Right renal cortex interstitium (tissue), 3 donors: ENCODE measurements at places on chromosomes 16 and 17.
A peak's percentile ranks its signal among the peaks of the same experiment; 100 is the strongest.

GRCh38 chr16:86142801-86143236 lies 243.9 kb downstream of the IRF8 start:
- DNase-seq, result no peak

- DNase-seq, result no peak
These were observed 457.4 kb downstream of the SLC39A11 start for GRCh38 chr17:72635034-72635635.

- no peak for DNase-seq
These were observed 300.6 kb downstream of the SEC14L1 start for GRCh38 chr17:77441130-77441920.

GRCh38 chr17:64091116-64091515 lies 38.8 kb downstream of the ERN1 start:
- no peak for DNase-seq

- no peak for DNase-seq
These were observed 127.9 kb upstream of the CPHXL start for GRCh38 chr16:75854152-75854551.

DNA sequence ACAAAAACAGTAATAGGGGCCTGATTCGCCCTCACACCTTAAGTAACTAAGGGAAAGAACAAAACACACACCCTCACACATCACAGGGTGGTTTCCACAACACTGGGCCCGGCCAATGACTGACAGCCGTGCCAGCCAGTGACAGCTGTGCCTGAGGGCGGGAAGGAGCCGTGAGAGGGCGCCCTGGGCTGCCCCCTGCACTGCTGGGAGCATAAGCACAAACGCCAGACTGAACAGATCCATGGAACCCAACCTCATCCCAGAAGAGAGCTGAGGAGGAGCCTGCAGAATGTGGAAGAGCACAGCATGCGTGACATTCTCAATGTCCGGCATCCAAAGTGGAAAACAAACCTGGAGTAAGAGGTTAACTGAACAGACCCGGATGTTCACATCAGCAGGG lies 16.0 kb downstream of the CSNK1D start:
- no peak for DNase-seq

- DNase-seq, result peak; percentile 15
These were observed 801 bp downstream of the VPS35 start for GRCh38 chr16:46688101-46688653.

GRCh38 chr16:53498984-53499383 lies 4.0 kb downstream of the AKTIP start:
- no peak for DNase-seq

DNA sequence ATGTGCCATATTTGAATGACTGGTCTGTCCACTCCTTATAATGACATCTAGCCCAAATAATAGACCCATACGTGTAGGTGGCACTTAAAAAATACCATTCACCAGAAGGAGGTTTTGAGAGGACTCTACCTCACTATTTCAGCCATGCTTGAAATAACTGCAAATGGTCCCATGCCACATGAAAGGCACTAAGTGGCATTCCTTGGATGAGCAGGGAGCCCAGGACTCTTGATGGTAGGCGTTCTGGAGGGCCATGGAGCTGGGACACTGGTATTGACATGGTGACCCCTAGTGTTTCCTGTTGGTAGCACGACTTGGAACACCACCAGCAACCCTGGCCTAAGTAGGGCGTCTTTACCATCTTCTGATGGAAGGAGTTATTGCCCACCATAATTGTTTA lies 148.7 kb upstream of the ZFHX3 start:
- DNase-seq, result no peak

GRCh38 chr16:90020838-90021382 lies 1.7 kb upstream of the DBNDD1 start:
- no peak for DNase-seq

DNA sequence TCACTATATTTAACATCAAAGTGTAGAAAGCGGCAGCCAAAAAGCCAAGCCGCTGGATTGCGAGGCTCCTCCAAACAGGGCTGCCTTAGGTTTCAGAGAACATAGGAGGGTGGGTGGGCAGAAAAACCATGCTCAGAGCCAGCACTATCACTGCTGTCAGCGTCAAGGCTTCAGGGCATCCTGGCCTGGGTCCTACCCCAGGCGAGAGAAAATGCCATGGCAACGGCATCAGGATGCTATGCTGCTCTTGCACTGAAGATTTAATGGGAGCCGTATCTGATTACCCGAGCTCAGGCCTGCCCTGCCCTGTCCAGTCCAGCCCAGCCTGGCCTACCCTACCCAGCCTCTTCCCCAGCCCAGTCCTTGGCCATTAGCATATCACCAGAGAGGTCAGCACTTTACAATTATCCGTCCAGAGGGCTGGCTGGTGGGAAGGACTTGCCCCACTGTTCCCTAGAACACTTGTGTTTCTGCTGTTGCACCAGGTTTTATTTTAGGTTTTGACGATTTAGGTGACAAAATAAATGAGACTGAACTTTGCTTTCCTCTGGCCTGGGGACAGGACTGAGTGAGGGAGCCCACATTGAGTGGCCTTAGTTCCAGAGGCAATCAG lies 61.1 kb downstream of the TOM1L2 start:
- no peak for DNase-seq

DNA sequence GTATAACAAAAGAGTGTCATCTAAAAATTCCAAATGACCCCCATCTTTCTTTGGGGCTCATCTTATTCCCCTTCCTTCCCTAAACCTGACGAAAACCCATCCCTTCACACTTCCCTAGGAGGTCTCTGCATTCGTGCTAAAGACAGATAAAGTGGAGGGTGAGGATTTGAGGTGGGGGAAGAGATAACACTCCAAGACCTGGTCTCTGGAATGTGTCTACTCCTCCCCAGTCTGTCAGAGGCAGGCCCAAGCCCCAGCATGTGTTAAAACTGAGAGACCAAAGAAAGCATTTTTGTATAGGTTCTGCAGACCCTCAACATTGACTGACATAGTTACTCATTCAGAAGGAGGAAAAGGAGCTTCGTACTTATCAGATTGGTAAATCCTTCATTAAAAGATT lies 11.0 kb upstream of the LHX1 start:
- no peak for DNase-seq

DNA sequence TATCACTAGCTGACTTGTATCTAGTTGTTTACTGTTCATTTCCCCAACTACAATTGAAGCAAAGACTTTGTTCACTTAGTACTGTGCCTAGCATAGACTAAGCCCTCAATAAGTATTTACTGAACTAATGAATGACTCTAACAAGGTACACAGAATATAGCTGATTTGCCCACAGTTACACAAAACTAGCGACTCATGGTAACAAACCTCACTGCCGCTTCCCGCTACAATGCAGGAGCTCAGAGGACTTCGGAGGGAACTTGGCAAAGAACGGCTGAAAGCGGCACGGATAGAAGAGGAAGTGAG lies 524 bp downstream of the EFTUD2 start:
- DNase-seq, result no peak

GRCh38 chr17:55420067-55420775 lies 1.4 kb downstream of the MMD start:
- no peak for DNase-seq

DNA sequence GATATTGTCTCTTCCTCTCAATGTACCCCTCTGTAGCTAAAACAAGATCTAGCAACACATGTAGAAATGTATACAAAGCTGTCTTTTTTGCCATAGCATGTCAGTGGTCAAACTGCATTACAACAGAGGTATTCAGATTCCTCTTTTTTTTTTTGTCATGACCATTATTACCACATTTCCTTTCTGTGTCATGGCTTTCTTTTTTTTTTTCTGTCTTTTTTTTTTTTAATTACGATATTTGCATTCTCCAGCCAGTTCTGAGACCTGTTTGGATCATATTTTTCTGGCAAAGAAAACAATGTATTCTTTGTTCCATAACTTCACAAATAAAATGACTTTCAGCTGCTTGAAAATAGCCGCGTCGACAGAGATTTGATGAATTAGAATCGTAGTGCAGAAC lies 27.4 kb upstream of the CAPNS2 start:
- no peak for DNase-seq

- DNase-seq, result no peak
These were observed 2.9 kb downstream of the CCDC42 start for GRCh38 chr17:8741771-8742170.

- DNase-seq, result no peak
These were observed 149.6 kb downstream of the SOX9 start for GRCh38 chr17:72270273-72270924.

- DNase-seq, result peak; percentile 51
These were observed 8.8 kb upstream of the CEP112 start for GRCh38 chr17:66200685-66201092.

DNA sequence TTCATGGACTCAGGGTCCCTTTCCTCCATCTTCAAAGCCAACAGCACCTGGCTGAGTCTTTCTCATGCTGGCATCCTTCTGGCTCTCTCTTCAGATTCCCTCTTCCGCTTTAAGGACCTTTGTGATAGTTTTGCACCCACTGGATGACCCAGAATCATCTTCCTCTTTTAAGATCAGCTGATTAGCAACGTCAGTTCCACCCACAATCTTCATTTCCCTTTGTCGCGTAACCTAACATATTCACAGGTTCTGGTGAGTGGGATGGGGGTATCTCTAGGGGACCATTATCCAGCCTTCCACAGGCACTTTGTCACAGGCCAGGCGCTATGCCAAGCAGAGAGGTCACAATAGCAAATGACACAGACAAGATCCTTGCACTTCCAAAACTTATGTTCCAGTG lies 593.8 kb downstream of the MAF start:
- DNase-seq, result no peak

GRCh38 chr16:49100366-49100765 lies 181.3 kb downstream of the CBLN1 start:
- DNase-seq, result no peak

DNA sequence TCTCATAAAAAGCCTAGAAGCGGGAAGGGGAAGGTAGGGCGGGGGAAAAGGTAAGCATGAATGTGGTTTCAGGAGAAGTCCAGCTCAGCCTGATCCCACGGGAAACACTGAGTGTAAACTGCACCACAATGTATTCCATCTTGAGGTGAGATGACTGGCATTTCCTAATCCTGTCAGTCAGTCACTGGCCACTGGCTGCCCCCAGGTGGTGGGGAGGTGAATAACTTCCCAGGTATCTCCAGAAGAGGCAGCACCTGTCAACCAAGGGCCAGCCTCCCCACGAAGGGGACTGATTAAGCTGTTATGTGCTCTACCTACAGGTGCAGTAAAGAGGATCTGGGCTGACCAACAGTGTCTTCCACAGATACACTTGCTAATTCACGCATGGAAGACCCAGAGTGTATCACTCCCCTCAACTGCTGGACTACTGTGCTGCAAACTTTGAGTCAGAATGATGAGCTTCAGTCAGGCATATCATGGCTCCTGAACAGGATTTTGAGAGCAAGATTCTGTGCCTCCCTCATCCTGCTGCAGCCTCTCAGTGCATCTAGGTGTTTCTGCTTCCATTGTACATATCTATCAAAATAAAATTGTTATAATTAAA lies 108.5 kb upstream of the CCL2 start:
- DNase-seq, result no peak

DNA sequence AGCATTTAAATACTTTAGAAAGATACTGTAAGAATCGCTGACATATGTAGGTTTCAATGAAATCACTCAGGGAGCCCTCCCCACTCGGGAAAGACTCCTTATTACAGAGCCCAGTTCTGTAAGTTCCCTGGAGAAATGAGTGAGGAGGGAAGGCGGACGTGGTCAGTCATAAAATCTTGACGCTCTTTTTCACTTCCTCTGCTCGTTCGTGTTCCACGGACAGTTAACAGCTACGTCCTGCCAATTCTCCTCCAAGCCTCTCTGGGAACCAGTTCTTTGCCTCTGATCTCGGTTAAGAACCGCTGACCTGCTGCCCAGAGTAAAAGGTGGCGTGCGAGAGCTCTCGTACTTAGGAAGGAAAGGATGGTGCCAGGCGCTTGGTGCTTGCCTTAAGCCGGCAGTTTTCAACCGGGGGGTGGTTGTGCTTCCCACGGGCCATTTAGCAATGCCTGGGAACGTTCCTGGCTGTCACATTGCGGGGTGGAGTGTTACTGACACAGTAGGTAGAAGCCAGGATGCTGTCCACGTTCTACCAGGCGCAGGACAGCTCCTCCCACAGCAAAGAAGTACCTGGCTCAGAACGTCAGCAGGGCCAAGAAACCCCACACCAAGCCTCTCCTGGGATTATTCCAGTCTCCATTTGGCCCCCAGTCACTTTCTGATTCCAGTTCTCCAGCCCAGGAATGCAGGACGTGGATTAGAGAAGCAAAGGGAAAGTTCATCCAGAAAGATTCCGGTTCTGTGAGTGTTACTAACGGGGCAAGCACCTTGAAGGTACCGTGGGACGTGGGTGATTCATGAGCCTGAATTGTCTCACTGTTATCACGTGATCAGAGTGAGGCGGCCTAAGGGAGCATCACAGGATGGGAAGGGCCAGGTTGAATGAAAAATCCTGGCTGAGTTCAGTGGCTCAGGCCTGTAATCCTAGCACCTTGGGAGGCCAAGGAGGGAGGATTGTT lies 87.7 kb downstream of the MRM3 start:
- no peak for DNase-seq

- no peak for DNase-seq
These were observed 3.9 kb downstream of the PLXDC1 start for GRCh38 chr17:39147221-39148185.

DNA sequence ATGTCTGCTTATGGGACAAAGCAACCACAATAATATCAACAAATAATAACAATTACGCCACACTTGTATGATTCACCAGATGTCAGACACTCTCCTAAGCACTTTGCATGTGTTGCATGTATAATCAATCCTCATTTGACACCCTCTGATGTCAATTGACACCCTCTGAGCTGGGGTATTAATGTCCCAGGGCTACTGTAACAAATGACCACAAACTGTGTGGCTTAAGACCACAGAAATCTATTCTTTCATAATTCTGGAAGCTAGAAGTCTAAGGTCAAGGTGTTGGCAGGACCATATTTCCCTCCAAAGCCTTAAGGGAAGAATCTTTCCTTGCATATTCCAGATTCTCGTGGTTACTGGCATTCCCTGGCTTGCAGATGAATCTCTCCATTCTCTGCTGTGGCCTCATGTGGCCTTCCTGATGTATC lies 112.7 kb downstream of the NPIPB5 start:
- DNase-seq, result no peak

DNA sequence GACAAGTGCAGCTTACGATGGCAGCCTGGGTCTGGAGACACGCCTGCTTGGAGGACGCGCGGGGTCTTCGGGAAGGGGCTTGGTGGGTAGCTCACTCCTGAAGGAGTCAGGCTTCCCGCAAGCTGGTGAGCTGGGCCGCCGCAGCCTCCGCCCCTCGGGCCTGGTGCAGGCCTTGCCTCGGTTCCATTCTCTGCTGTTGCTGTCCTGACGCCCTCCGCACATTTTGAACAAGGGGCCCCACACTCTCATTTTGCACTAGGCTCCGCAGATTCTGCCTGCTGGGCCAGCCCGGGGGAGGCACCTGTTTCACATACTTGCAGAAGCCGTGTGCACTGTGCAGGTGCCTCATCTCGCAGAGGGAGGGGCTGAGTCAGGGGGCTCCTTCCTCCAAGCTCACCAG lies 31.9 kb upstream of the CBX4 start:
- no peak for DNase-seq

- DNase-seq, result no peak
These were observed 159.5 kb upstream of the CACNG5 start for GRCh38 chr17:66675273-66675990.

- DNase-seq, result no peak
These were observed 6.2 kb downstream of the CYBC1 start for GRCh38 chr17:82444284-82444893.

- no peak for DNase-seq
These were observed 29.7 kb downstream of the WNT3 start for GRCh38 chr17:46788796-46789195.
